Activated CD4-positive, alpha-beta T cell treated with anti-CD3 and anti-CD28 coated beads, Interleukin-2, amount 50 U/mL, for 48 hours (primary cell): ENCODE measurements at places on chromosomes 4 and X.

DNA sequence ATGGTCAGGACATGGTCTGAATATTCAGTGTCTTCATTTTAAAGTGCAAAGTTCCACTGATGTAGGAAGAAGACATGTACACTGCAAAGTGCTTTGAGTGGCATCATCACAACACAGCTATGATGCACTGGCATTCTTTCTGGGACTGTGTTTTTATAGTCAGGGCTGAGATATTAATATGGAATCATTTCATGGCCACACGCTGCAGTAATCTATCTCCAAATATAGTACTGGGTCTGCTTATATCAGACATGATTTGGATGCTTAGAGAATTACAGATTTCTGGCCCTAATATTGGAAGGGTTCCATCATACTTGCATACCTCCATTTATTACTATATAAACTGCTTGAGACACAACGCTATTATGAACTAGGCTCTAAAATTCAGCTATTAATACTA, 1170.9 kb downstream of the NLGN4X start:
- DNase-seq = no peak

DNA sequence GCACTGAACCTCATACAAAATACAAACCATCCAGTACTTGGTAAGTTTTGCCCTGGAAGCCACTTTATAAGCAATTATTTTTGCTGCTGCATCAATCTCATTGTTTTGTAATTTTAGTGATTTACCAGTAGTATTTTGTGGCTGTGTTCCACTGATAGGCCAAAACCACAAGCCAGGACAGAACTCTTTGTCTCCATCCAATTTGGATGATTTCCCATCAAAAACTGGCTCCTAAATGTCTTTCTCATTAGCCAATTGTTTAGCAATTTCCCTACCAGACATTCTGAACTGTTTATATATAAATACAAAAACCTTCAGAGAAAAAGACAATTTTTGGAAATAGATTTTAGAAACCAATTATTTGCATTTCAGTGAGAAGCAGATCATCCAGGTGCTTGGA, 4.4 kb downstream of the GSPT2 start:
- DNase-seq = no peak

DNA sequence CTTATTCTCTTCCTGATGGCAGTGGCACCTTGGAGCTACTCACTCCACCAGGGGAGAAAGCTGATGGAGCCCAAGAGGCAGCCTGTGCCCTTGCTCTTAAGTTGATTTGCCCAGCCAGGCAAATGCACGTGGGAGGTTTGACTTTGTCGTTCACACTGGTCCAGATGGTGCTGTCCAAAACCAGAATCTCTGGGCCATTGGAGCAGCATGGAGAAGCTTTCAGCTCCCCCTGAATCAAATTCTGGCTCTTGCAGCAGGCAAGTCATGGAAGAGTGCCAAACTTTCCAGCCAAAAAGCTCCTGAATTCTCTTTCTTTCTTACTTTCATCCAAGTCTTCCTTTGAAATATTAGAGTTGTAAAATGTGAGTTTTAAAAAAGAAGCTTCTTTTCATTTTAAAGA, 970.4 kb downstream of the RPA4 start:
- DNase-seq = no peak

GRCh38 chr4:3019145-3019846, 55.0 kb downstream of the HTT-AS start:
- DNase-seq = no peak

GRCh38 chr4:6591313-6591712, 16.3 kb downstream of the MAN2B2 start:
- DNase-seq = no peak

GRCh38 chr4:168197926-168198325, 105.6 kb downstream of the ANXA10 start:
- DNase-seq = no peak

DNA sequence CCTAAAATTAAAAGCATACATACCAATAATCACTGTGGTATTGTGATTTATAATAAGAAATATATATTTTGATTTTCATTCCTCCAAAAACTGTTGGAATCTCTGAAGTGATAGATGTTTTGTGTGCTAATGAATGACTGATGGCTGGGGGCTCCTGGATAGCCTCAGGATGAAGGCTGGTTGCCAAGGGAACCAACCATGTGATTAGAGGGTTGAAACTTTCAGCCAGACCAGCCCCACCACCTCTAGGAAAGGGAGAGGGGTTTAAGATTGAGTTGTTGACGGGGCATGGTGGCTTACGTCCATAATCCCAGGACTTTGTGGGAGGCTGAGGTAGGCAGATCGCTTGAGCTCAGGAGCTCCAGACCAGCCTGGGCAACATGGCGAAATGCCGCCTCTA, 34.0 kb downstream of the HS6ST2 start:
- DNase-seq = no peak

DNA sequence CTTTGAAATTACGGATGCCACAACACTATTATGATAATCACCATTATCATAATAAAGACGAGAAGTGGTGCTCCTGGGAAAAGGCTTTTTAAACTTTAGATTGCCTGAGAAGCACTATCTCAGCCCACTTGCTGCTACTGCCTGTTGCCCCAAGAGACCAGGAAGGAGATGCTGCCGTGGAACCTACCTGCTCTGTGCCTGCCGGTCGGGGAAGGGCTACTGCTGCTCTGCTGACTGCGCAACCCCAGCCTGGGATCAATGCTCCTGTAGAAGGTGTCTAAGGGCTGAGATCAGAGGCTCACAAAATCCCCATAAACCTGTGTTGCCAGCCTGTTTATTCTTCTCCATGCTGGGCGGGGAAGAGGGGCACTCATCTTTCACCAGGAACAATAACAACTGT, 145.3 kb upstream of the VCX3B start:
- DNase-seq = no peak

- DNase-seq = no peak
Measured at GRCh38 chrX:47179928-47180255, 13.7 kb upstream of the UBA1 start.

DNA sequence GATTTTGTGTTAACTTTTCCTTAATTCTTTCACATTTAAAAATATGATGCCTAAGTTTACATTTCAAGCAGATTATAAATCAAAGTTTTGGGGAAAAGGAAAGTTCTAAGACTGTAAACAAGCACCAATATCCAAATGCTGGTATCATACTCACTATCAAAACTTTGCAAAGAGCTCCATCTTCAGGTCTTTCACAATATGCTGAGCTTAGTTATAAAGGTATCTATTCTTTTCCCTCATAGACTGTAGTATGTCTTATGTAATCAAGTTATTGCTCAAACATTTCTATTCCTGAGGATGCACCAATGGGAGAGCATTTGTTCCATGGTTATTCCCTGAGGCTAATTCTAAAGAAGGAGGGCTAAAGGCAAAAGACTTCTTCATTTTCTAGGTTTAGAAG, 207.9 kb upstream of the FAM241A start:
- DNase-seq = no peak

GRCh38 chr4:41512136-41512535, 25.8 kb upstream of the LIMCH1 start:
- no peak for DNase-seq

DNA sequence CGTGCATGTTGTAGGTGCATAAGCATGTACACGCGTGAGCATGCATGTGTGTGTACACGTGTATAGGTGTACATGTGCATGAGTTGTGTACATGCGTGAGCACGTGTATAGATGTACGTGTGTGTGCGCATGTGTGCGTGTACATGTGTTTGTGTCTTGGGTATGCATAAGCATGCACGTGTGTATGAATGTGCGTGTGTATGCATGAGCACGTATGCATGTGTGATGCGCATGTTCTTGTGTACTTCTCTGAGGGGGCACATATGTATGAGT, 9.0 kb downstream of the NAT8L start:
- no peak for DNase-seq

DNA sequence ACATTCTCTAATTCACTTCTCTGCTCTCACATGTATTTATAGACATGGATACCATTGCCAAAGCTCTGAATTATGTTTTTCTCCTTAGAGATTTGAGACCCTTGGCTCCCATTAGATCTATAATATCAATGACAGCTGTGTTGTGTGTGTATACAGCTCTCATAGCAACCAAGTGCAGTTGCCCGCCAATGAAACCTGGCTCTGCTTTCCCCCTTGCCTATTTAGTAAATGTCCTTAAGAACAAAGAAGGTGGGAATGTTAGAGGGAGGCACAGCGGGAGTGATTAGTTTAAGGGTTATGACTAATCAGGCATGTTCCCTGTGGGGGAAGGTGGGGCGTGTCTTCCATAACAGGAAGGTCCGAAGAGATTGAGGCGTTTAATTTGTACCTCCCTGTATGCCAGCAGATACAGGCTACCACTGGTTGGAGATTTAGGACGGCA, 100.5 kb upstream of the TBC1D9 start:
- no peak for DNase-seq

DNA sequence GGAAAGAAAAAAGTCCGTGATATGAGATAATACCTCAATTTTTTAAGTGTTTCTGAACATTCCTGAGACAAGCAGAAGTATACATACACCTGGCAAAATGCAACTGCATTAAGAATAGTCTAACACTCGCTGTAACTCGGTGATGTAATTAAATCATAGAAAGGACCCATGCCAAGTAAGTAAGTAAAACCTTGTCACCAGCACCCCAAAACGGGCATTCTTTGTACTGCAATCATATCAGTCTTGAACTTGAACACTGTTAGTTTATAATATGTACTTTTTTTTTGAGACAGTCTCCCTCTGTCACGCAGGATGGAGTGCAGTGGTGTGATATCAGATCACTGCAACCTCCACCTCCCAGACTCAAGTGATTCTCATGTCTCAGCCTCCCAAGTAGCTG, 47.4 kb downstream of the SMIM14 start:
- DNase-seq = no peak

- DNase-seq = no peak
Measured at GRCh38 chr4:131348263-131348662, 1800.8 kb upstream of the PCDH10 start.

- no peak for DNase-seq
Measured at GRCh38 chr4:101806914-101807313, 16.4 kb downstream of the BANK1 start.

DNA sequence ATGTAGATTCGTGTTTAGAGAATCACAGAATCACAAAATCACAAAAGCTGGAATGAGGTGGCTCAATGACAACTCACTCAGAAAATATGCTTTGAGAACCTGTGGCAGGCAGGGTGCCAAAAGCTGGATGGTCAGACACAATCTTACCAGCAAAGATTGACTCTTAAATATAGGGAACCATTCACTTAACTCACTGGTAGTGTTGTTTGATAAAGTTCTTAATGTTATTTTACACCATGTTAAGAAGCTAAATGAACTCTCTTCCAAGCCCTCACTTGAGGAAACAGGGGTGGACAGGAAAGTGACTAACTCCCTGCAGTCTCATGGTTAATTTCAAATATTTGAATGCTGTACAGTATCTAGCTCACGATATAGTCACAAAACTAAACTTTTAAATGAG, 5.7 kb upstream of the SCOC start:
- no peak for DNase-seq

GRCh38 chr4:142648378-142648777, 197.7 kb downstream of the INPP4B start:
- no peak for DNase-seq

GRCh38 chr4:172018358-172018757, 205.2 kb downstream of the GALNTL6 start:
- no peak for DNase-seq

DNA sequence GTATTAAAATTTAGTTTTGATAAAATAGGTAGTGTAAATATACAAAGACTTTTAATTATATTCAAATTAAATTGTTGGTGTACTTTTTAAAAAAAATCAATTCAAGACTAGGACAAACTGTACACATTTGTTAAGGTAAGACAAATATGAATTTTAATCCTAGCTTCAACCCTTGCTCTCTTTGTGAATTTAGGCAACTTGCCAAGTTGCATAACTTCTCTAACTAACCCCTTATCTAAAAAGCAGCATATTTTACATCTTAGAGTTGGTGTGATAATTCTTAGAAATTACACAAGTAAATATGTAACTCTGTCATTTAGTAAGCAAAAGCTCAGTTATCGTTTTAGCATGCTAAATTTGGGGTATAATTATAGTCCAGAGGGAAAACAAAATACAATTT, 78.1 kb upstream of the FSTL5 start:
- no peak for DNase-seq

DNA sequence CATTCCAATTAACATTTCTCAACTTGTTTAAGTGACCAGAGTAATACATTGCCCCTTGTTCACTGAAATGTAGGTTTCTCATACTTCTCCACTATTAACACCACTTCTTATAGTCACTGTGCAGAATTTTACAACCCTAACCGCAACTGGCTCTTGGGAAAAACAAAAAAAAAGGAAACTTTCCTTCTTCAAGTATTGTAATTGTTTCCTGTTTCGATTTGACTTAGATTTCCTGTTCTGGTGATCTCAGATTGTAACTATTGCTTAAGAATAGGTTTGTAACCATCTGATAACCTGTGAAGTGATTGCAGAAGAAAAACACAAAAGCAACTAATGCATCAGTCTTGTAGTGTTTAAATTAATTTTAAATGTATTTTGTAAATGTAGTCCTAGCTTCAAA, 594.7 kb upstream of the GALNT7 start:
- DNase-seq = no peak

DNA sequence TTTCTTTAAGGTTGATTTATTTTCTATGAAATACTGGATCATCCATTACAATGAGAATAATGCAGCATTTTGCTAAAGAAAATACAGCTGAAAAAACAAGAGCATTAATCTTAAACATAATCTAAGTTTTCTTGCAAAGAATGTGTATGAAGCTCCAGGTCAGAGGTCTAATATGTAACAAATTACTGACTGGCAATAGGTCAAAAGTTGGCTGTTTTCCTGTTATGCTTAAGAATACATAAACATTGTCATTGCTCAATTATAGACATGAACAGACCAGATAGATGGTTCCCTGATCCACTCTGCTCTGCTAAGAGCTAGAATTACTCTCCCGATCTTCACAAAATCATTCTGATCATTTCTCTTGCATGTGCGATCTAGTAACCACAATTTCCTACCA, 718.6 kb downstream of the PDHA2 start:
- DNase-seq = no peak

- DNase-seq = no peak
Measured at GRCh38 chr4:147940171-147940570, 208.3 kb downstream of the ARHGAP10 start.

DNA sequence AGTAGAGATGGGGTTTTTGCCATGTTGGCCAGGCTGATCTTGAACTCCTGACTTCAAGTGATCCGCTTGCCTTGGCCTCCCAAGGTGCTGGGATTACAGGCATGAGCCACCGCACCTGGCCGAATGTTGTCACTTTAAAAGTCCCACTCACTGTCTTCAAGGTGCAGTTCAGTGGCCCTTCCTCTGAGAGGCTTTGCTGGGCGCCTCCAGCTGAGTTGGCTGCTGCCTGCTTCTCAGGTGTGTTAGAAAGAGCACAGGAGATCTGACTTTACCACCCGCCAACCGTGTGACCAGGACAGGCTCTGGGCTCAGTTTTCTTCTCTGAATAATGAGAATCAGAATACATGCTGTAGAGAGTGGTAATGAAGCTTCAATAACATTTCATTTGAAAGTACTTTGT, 207.4 kb downstream of the CEP135 start:
- no peak for DNase-seq

GRCh38 chrX:136214551-136214950, 36.6 kb downstream of the MAP7D3 start:
- no peak for DNase-seq
